ENCODE measurements at places on chromosomes 6 and 20. TPM values are rescaled to one million over a fixed set of nuclear protein-coding genes. Genes with fewer than 3 reads are reported as not detected.
A peak's percentile ranks its signal among the peaks of the same experiment; 100 is the strongest.

DNA sequence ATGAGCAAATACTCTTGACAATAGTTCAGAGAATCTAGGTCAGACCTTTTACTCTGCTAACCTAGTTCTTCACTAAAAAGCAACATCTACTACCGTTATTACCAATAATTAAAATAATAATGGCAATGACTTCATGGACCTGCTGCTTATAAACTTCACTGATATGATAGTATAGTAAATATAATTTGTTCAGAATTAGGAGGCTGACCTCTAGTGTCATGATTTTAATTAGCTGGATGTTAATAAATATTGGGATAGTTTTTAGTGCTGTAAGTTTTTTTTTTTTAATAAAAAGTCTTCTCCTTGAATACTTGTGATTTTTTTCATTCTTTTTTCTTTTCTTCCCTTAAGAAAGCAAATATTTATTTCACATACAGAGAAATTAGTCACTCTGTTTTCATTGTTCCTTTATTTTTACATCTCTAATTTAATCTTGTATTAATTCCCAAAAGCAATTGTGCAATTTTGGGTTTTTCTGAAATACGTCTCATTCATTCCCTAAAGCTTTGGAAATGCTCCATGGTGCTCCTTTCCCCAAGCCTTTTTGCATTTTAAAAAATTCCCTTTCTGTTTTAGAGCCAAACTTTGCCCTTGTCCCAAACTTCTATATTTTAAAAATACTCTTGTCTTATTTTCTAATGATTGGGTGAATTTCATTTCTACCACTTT, 46.6 kb upstream of the UST start:
- DNase-seq = no peak
- H3K27ac ChIP-seq = peak overlapping the region; percentile 18
- H3K36me3 ChIP-seq = no peaks in the 10 kb centered on the region

- H3K36me3 ChIP-seq = no peaks in the 10 kb centered on the region
- no peak overlapping the region for H3K4me3 ChIP-seq
- no peak overlapping the region for H3K27ac ChIP-seq
- H3K4me1 ChIP-seq = no peaks in the 10 kb centered on the region
- H3K27me3 ChIP-seq = no peaks in the 10 kb centered on the region
Observed at GRCh38 chr20:37711001-37711400, 17.2 kb downstream of the CTNNBL1 start.

Gene CDK5RAP1
- 24.9 TPM for total RNA-seq

- no peak overlapping the region for H3K27ac ChIP-seq
- H3K4me1 ChIP-seq = peaks cover 6% of the 10 kb centered on the region
- H3K27me3 ChIP-seq = no peaks in the 10 kb centered on the region
- H3K4me3 ChIP-seq = no peak overlapping the region
- no peaks in the 10 kb centered on the region for H3K36me3 ChIP-seq
- DNase-seq = peak; percentile 32
Observed at GRCh38 chr6:110951986-110952794, 6.3 kb upstream of the GTF3C6 start.

Gene FITM2
- total RNA-seq = 6.3 TPM

Gene ULBP2
- total RNA-seq = 7.3 TPM

DNA sequence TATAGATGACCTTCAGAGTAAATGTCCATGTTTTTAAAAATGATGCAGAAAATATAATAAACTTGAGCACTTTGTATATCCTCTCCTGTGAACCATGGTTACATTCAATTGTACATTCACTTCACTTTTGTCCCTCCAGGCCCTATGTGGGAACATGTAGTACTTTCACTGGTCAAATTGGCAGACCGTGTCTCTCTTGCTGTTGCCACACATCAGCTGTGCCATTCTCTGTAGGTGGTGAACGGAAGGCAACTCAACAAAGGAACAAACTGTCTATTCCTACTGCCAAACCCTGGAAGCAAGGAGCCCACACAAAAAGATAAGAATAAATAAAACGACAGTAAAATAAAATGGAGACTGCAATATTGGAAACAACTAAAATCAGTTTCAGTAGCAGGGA, 2.0 kb downstream of the ROS1 start:
- H3K4me3 ChIP-seq = no peak overlapping the region
- no peaks in the 10 kb centered on the region for H3K4me1 ChIP-seq
- H3K27ac ChIP-seq = no peak overlapping the region
- H3K36me3 ChIP-seq = no peaks in the 10 kb centered on the region

Gene FNDC11
- 0.20 TPM for total RNA-seq

Gene BHLHE23
- total RNA-seq = not detected

Gene CTAGE9
- total RNA-seq = not detected

Gene MCHR2
- total RNA-seq = not detected

DNA sequence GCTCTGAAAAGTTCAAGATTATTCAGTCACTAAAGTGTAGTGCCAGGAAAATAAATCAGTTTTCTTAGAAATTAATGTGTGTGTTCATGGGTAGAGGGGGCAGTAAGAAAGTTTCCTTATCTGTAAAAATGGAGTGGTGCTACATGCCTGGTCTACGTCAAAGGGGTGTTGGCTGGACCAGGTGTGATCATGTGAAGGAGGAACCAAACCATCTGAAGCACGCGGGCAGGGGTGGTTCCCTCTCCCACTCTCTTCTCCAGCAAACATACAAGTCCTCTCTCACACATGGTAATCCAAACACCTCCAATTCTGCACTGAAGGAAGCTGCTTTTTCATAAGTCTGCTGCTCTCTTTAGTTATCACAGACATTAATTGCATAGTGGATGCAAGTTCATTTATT, 63.1 kb downstream of the CLIC5 start:
- no peak overlapping the region for H3K27ac ChIP-seq
- no peak overlapping the region for H3K4me3 ChIP-seq
- DNase-seq = no peak
- H3K4me1 ChIP-seq = no peaks in the 10 kb centered on the region

DNA sequence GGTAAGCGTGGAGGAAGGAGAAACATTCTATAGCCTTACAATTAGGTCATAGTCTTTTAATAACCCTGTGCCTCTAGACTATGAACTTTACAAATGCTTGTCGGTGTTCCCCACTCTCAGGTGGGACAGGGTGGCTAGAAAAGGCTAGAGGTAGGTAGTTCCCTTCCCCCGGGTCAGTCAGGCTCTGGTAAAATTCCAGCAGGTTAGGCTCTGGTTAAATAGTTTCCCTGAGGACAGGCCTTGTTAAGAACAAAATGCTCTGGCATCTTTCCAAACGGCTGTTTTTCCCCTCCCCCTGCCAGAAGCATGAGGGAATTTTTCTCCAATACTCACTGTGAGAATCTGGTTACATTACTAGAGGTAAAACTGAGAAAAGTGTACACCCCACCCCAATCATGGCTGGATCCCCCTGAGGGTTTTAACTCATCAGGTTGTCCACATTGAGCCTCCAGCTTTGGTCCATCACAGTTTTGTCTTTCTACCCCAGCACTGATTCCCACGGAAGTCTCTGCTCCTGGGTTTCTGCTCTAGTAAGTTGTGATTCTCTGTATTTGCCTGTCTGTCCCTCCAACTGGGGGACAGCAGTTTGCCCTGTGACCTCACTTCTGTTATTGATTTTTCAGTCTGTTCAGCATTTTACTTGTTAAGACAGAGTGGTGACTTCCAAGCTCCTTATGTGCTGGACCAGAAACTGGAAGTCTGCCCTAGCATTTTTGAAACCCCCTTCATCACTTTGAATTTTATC, 84.7 kb upstream of the ADGRF1 start:
- DNase-seq = no peak
- no peaks in the 10 kb centered on the region for H3K36me3 ChIP-seq
- no peaks in the 10 kb centered on the region for H3K27me3 ChIP-seq
- no peak overlapping the region for H3K27ac ChIP-seq
- H3K4me3 ChIP-seq = no peak overlapping the region
- peaks cover 3% of the 10 kb centered on the region for H3K4me1 ChIP-seq

- H3K4me3 ChIP-seq = no peak overlapping the region
- H3K36me3 ChIP-seq = no peaks in the 10 kb centered on the region
- no peaks in the 10 kb centered on the region for H3K4me1 ChIP-seq
Observed at GRCh38 chr20:13364278-13365170, 143.4 kb downstream of the ISM1 start.

DNA sequence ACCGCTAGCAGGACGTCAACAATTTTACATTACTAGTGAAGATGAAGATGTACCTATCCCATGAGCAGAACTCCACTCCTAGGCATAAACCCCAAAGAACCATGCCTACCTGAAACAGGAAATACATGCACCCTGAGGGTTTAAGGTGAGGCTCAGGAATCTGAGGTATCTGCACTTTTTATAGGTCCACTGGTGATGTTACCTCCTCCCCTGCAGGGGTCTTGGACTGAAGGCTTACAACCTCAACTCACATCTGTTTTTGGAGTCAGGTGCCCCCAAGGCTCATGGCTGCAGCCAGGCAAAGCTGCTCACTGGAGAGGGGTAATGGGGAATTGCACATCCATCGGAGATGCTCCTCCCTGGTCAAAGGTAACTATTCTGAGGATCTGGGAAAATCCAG, 132.5 kb upstream of the TRAF3IP2 start:
- DNase-seq = no peak
- no peak overlapping the region for H3K4me3 ChIP-seq
- peaks cover 22% of the 10 kb centered on the region for H3K4me1 ChIP-seq
- H3K27ac ChIP-seq = no peak overlapping the region
